HAP-1 (cell line): ENCODE measurements at places on chromosomes 4 and X.
A peak's percentile ranks its signal among the peaks of the same experiment; 100 is the strongest.

- peak; percentile 91 for DNase-seq
Observed at GRCh38 chr4:150229520-150229919, 151.3 kb downstream of the DCLK2 start.

GRCh38 chrX:42269186-42269585 is 345.8 kb upstream of the CASK start:
- no peak for DNase-seq

- DNase-seq, result no peak
Observed at GRCh38 chr4:152064282-152064681, 303.5 kb upstream of the GATB start.

GRCh38 chr4:11428231-11428898 is at the start of gene HS3ST1:
Gene HS3ST1 (minus strand): TSS chr4:11428894. CDS start chr4:11400005, 28,889 bp downstream.
- no peak for DNase-seq

DNA sequence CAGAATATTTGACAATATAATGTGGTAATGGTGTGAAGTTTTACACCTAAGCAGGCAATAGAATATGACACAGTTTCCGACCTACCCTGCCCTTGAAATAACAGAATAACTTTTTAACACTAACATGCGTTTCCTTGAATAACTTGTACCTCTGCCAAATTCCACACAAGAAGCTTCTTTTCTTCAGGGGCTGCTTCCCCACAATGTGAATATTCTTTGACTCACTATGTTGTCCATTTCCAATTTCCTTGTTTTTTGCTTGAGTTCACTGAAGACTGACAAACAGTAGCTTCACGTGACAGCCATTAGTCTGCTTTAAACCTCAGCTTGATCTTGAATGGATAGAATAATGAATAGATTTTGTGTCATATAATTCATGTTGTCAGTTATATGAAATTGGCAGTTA is 14.3 kb downstream of the SHROOM3 start:
- DNase-seq, result no peak
